Upper lobe of right lung (tissue), 1 donor: ENCODE measurements at places on chromosomes 12 and 14. TPM values are rescaled to one million over a fixed set of nuclear protein-coding genes. Genes with fewer than 3 reads are reported as not detected.

DNA sequence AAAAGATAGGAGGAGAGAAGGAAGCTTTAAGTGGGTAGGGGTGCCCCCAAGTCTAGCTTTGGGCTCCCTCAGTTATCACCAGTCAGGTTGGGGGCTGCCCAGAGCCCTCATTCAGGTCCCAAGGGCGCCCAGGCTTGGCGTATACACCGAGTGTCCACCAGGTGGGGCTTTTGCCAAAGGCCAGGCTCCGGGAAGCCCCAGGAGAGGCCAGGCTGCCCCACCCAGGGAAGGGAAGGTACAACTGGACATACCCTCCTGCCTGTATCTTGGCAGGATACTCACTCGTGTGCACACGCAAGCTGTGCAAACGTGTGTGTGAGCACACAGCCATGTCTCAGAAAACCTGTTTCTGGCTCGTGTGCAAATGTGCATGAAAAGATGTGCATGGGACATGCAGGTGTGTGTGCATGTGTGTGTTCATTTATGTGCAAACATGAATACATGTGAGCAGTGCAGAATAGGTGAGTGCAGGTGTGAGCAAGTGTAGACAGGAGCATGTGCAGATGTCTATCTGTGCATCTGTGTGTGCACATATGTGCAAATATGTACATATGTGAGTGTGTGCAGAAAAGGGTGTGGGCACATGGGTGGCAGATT is 103.9 kb upstream of the MYL2 start:
- H3K27ac ChIP-seq = no peak overlapping the region
- H3K27me3 ChIP-seq = peaks cover 47% of the 10 kb centered on the region
- no peak overlapping the region for H3K4me3 ChIP-seq
- DNase-seq = peak; percentile 73
- H3K36me3 ChIP-seq = no peaks in the 10 kb centered on the region

Gene POTEM
- total RNA-seq = not detected

Gene PTCSC3
- total RNA-seq = 2.8 TPM

- H3K36me3 ChIP-seq = no peaks in the 10 kb centered on the region
- no peak overlapping the region for H3K4me3 ChIP-seq
- no peak for DNase-seq
- no peak overlapping the region for H3K27ac ChIP-seq
- H3K27me3 ChIP-seq = no peaks in the 10 kb centered on the region
- H3K4me1 ChIP-seq = no peaks in the 10 kb centered on the region
Observed at GRCh38 chr12:43676183-43676813, 82.3 kb downstream of the PUS7L start.

Gene TAS2R42
- total RNA-seq = not detected

Gene NANOG
- not detected for total RNA-seq

- H3K27me3 ChIP-seq = no peaks in the 10 kb centered on the region
- H3K4me1 ChIP-seq = no peaks in the 10 kb centered on the region
- no peaks in the 10 kb centered on the region for H3K36me3 ChIP-seq
- no peak overlapping the region for H3K4me3 ChIP-seq
- no peak overlapping the region for H3K27ac ChIP-seq
Observed at GRCh38 chr12:97778111-97778510, 315.5 kb downstream of the RMST start.

GRCh38 chr14:101173698-101174521 is 270.4 kb upstream of the RTL1 start:
- H3K27me3 ChIP-seq = no peaks in the 10 kb centered on the region
- peak; percentile 46 for DNase-seq
- no peak overlapping the region for H3K4me3 ChIP-seq
- no peaks in the 10 kb centered on the region for H3K36me3 ChIP-seq
